ENCODE measurements at places on chromosomes 3 and 15.

GRCh38 chr3:72316501-72317279, 531.6 kb downstream of the SHQ1 start:
- no peak for DNase-seq

DNA sequence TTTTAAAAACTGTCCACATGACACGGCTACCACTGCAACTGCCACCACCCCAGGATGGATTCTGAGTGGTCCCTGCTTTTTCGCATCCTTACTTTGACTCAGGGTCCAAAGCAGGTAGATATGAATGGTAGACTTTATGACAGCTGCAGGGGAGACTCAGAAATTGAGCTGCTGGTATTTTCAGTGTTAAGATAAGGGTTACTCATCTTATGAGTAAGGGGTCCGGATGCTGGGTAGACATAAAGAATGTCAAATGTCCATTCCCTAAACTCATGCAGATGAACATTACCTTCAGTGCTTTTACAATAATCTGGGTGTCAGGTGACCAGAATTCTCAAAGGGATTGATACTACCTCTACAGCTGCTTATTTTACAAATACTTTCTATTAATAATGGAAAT, 25.9 kb upstream of the BBX start:
- DNase-seq: no peak

DNA sequence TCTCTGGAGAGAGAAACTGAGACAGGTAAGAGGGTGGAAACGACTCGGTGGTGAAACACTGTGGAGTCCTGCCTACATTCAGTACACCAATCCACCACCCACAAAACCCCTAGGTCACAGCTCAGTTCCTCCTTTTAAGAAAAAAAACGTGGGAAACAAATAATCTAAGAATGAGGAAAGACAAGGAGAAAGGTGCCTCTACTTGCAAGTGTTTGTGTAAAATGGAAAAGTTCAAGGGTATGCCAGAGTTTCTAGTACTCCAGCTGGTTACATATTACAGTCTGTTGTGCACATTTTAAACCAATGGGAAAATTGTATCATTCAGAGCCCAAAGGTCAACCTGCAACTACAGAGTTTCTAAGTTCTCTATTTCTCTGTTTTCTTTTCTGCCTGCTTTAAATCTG, 32.2 kb downstream of the HGD start:
- DNase-seq: no peak

- no peak for DNase-seq
These were observed 10.9 kb upstream of the CCR3 start for GRCh38 chr3:46231323-46231722.

DNA sequence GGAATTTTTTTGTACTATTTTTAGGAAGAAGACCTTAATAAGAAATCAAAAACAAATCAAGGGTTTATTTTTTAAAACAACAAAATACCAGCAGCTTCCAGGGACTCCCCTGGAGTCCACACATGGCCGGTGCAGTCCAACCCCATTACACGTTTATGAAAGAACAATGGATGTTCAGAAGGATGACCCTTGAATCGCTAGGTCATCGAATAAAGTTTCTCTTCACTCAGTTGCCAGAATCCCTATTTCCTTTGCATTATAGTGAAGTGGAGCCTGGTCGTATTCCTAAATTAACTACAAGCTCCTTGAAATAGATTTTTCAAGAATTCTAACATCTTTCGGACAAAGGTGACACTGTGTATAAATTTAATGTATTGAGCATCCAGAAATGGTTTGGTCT, 95.1 kb downstream of the BDH1 start:
- no peak for DNase-seq

- DNase-seq: no peak
These were observed 16.7 kb downstream of the PLA2G4D start for GRCh38 chr15:42077689-42078088.

DNA sequence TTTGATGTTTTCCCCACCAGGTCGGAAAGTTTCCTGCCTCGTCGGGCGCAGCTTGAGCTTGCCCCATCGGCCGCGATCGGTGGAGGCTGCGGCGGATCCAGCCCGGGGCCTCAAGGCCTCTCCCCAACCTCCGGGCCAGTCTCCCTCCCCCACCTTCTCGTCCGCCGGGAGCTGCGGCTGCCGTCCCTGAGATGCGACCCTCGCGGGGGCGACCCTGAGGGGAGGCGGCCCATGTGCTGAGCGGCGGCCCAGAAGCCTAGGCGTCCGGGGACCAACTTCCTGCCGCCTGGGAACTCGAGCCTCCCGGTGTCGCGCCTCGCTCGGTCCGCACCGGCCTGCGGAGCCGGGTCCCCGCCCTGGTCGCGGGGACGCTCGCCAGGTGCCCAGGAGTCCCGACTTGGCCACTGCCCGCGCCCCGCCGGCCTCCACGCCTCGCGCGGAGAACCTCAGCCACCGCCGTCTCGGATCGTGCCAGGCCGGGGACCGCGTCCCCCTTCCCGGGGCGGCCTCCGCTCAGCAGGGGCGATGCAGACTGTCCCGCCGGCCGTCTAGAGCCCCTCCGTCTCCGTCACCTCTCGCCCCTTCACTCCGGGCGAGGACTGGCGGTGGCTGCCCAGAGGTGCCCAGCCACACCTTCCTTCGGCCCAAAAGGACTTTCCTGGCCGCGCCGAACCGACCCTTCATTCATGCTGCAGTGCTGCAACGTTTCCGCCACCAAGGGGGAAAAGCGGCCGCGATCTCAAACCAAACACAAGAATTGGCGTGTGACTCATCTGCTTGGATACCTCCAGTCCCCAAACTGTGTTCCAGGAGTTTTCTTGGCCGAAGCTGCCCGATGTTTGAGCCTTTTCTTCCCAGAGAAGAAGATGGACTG, 656 bp downstream of the SLMAP start:
- DNase-seq: no peak

DNA sequence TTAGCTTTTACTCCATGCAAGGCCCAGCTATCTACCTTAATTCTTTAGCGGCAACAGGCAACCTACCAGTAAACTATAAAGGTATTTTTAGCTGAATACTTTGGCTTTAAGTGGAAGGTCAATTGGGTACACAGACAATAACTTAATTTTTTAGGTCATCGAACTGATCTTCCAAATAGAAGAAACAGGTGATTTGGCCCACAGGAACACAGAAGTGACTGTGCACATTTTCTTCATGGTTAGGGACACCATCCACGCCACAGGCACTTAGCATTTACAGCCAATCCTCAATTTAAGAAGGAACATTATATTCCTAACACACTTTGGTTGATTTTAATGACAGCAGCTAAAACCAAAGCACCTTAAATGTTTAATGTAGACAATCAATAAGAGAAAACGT, 1.9 kb downstream of the ARPP19 start:
- DNase-seq: no peak

GRCh38 chr3:151425627-151426340, 35.1 kb downstream of the IGSF10 start:
- DNase-seq: no peak

DNA sequence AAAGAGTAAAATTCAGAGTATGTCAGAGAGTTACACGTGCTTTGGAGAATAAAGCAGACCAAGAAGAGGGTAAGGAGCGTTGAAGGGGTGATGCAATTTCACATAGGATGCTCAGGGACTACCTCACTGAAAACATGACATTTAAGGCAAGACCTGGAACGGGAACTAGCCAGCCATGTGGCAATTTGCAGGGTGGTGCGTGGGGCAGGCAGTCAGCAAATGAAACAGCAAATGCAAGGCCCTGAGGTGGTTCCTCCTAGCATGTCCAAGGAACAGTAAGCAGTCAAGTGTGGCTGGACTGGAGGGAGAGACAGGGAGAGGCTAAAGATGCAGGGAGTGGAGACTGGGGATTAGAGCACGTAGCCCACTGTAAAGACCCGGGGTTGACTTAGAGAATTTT, 146.1 kb upstream of the LPP start:
- no peak for DNase-seq

GRCh38 chr3:38454178-38454883, 641 bp downstream of the ACVR2B start:
- no peak for DNase-seq

GRCh38 chr3:83894223-83894622, 1064.6 kb upstream of the CADM2 start:
- no peak for DNase-seq

DNA sequence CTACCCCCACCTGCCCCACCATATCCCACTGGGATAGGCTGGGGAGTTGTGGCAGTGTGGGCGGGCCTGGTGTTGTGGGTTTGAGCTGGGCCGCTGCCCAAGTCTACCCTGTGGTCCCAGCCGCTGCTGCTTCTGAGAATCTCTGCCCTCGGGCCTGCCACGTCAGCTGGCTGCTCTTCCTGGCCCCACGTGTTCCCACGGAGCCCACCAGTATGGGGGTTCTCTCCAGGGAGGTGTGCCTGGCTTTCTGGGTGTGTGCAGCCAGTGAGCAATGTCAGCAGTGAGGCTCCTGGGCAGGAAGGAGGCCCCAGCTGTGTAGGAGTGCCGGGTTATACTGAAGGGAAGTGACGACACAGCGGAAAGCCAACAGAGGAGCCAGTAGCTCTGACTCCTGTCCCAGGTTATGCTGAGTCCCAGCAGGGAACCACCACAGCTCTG, 10.5 kb downstream of the GNAI2 start:
- no peak for DNase-seq

DNA sequence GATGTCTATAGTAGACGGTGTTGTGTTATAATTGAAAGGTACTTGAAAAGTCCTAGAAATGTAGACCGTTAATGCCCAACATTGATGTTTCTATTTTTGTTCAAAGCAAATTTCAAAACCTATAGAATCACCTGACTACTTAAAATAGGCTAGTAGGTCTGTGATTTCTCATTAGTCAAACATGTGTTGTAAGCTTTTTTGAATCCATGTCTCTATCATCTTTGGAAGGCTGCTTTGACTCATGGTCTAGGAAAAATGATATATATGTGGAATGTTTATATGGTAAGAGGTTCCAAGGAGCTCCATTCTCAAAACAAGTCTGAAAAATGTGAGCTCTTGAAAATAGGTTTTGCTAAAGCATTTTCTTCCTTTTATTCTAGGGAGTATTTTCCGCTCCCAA, 375.3 kb downstream of the LPP start:
- DNase-seq: no peak

DNA sequence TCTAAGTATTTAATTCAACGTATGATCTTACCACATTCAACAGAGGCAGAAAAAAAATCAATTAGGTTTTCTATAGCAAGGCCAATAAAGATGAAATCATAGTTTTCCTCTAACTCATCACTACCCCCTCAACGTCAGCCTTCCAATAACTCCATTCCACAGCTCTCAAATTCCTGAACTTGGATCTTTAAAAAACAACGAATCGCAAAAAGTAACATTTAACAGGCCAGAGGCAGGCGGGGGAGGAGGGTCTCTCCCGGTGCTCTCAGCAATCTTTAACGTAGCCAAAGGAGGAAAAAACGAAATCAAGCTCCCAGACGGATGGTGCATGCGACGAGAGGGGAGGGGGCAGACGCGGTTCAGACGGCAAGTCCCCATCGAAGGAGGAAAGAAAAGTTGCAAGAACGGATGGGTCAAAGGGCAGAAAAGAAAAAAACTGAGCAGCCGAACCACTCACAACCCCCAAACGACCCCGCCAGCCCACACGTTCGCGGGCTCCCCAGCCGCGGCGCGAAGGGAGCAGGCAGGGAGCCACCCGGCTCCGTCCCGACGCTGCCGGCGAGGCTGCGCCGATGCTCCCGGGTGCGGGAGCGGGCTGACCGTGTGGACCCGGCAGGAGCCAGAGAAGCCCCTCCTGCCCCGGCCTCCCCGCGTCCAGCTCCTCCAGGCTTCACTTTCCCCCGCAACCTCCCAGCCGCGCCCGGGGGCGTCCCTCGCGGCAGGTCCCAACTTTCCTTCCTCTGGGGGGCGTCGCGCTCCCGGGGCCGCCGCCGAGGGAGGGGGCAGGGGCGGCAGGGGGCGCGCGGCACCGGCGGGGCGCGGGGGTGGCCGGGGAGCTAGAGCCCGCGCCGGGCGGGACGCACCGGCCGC, 703 bp downstream of the PEAK1 start:
- no peak for DNase-seq

DNA sequence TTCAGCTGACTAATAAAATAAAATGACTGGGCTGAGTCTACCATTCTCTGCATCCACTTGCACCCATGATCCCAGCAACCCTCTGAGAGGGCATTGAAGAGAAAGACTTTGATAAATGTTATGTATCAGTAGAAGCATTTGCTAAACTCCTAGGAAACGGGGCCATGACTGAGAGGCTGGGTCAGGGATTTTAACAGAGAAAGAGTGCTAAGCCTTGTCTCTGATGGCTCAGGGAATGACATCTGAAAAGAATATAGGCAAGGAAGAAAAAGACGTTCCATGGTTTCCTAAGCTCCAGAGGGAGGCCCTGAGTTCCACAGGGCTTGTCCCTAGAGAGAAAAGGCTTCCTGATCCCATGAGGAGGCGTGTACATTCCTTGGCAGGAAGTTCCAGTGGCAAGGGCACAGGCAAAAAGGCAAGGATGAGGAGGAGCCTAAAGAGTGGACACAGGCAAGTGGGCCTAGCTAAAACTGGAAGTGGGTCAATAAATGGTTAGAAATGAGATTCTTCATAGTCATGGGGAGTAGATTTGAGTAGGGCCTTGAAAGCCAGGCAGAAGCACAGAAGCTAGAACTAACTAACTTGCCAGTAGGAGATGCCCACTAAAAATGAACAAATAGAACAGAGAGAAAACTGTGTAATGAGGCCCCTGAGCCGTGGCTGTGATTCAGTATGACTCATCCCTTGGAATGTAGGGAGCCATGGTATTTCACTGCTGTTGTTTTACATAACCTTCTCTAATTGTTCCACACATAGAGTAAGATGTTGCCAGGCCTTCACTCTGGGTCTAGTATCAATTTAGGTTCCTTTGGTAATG, 44.9 kb upstream of the MANF start:
- no peak for DNase-seq

- no peak for DNase-seq
These were observed 3.1 kb downstream of the HMCES start for GRCh38 chr3:129281726-129282125.

- DNase-seq: peak; percentile 35
These were observed 19.6 kb downstream of the NSUN3 start for GRCh38 chr3:94082391-94082937.

DNA sequence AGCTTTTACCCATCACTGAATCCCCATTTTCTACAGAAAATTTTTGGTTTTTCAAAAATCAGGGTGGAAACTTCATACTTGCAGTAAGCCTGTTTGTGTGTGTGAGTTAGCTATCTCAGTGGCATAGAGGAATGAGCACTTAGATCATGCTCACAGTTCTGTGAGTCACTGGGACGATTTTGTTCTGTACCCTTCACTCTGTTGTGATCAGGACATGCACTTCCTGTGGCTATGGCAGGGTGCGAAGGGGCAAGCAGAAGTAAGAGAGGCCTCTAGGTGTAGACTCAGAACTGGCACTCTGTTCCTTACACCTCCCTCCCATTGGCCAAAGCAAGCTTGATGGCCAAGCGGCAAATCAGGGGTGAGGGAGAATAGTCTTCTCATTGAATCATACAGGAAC, 11.6 kb downstream of the NIPA2 start:
- DNase-seq: no peak

GRCh38 chr15:30921781-30922479, 18.2 kb downstream of the FAN1 start:
- DNase-seq: no peak

Measured in NCI-H1417 treated with DMSO at 0.1 percent for 48 hours (cell line).